Activated CD4-positive, alpha-beta T cell treated with anti-CD3 and anti-CD28 coated beads, Interleukin-2, amount 10 ng/mL, durations not matched to agents 7 days and 5 days (primary cell): ENCODE measurements at places on chromosomes 16 and 17. TPM values are rescaled to one million over a fixed set of nuclear protein-coding genes. Genes with fewer than 3 reads are reported as not detected.

- peaks cover 3% of the 10 kb centered on the region for H3K4me1 ChIP-seq
- H3K36me3 ChIP-seq = peaks cover 36% of the 10 kb centered on the region
- H3K4me3 ChIP-seq = no peak overlapping the region
These were observed 20.5 kb upstream of the KLHL11 start for GRCh38 chr17:41885733-41886132.

- peak overlapping the region; percentile 41 for H3K27ac ChIP-seq
- H3K4me3 ChIP-seq = no peak overlapping the region
- H3K27me3 ChIP-seq = no peaks in the 10 kb centered on the region
- peaks cover 42% of the 10 kb centered on the region for H3K36me3 ChIP-seq
These were observed 10.3 kb downstream of the PHB1 start for GRCh38 chr17:49404361-49404760.

Gene AOC3
- 0.56 TPM for total RNA-seq

DNA sequence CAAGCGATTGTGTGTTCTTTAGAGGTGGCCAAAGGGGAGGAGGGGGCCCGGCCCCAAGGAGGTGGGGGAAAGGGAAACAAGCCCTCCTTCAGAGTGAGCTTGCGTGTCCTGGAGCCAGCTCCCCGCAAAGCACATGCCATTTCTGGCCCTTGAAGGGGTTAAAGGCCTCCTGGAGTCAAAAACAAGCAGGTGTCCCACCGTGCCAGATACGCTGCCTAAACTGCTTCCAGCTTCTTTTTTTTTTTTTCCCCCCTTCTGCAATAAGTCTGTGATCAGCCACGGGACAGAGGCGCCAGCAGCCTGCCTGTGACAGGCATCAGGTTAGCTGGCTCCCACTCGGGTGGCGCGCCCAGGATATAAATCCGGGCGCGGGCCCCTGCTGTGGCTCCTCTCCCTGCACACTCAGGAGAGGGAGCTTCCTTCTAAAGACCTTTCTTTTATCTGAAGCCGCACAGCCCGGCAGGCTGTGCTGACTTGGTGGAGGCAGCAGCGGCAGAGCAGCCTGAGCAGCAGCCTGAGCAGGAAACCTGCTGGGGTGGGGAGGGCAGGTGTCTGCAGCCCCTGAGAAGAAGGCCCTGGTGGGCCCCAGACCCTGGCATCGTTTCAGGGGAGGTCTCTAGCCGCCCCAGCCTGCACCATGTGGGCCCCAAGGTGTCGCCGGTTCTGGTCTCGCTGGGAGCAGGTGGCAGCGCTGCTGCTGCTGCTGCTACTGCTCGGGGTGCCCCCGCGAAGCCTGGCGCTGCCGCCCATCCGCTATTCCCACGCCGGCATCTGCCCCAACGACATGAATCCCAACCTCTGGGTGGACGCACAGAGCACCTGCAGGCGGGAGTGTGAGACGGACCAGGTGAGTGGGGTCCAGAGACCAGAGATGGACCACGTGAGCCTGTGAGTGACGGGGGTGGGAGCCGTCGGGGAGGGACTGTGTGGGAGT, at the start of gene WFIKKN2:
Gene WFIKKN2, plus strand, starts transcription at position 286 of the 934 bp plus-strand sequence. Its CDS starts 352 bp downstream, at position 638.
- H3K4me1 ChIP-seq = no peaks in the 10 kb centered on the region
- H3K27me3 ChIP-seq = peaks cover 12% of the 10 kb centered on the region
- no peaks in the 10 kb centered on the region for H3K36me3 ChIP-seq
- H3K4me3 ChIP-seq = no peak within 1 kb of the TSS
- DNase-seq = no peak
- H3K27ac ChIP-seq = no peak within 1 kb of the TSS

Gene CTF1
- total RNA-seq = 0.22 TPM
